ENCODE measurements at places on chromosomes 12 and 14.

- no peak for DNase-seq
Measured at GRCh38 chr12:51636986-51637385, 46.0 kb downstream of the SCN8A start.

- DNase-seq = peak; percentile 60
Measured at GRCh38 chr12:100927826-100928225, 133.2 kb downstream of the ANO4 start.

DNA sequence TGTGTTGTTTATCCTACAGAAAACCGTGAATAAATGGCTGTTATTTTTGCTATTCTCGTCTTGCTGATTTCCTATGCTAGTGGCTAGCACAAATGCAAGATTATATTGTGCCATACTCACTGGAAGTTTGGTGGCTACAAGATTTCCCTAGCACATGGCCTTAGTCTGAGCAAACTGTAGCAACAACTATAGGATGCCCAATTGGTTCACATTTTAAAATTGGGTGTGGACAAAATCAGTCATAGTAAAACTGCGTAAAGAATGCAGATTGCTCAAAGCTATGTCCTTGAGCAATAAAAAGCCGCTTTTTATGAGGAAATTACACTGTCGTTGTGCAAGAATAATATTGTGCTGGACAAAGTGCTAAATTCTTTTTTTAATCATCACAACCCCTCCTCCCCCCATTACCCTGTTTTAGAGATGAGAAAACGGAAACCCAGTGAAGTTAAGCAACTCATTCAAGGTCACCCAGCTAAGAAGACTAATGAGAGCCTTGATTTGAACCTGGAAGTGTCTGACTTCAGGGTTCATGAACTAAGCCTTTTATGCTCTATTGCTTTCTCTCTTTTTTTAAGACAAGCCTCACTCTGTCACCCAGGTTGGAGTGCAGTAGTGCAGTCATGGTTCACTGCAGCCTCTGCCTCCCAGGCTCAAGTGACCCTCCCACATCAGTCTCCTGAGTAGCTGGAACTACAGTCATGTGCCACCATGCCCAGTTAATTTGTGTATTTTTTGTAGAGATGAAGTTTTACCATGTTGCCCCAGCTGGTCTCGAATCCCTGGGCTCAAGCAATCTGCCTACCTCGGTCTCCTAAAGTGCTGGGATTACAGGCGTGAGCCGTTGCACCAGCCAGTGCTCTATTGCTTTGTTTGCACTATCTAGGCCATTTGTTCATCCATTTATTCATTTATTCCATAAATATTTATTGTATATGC, 73.6 kb downstream of the SRGAP1 start:
- peak; percentile 76 for DNase-seq

GRCh38 chr14:72928872-72929271, 2.6 kb downstream of the DCAF4 start:
- no peak for DNase-seq

- DNase-seq = no peak
Measured at GRCh38 chr12:23534196-23534595, 415.3 kb downstream of the SOX5 start.

- DNase-seq = peak; percentile 69
Measured at GRCh38 chr12:89181271-89181920, 170.9 kb downstream of the DUSP6 start.

DNA sequence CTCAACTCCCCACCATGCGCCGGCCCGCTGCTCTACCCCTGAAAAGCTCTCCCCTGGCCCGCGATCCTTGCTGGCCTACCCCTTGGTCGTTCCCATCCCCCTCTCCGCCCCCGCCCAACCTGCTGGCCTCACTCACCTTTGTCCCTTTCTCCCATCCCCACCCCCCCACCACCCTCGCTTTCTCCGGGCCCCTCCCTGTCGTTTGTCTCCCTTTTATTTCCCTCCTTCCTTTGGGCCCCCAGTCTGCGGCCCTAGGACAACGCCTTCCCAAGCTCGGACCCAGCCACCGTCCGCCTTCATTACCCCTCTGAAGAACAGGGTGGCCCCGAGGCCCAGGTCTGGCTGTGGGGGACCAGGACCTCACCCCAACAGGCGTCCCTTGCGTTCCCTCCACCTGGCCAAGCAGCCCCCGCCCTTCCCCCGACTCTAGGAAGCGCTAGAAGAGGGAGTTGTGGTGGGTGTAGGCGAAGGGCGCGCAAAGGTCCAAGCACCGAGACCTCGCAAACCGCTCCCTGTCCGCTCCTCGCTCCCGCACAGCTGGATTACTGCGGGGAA, 6.9 kb upstream of the SLC7A7 start:
- no peak for DNase-seq

- DNase-seq = no peak
Measured at GRCh38 chr12:32587581-32588495, 91.3 kb upstream of the DNM1L start.

DNA sequence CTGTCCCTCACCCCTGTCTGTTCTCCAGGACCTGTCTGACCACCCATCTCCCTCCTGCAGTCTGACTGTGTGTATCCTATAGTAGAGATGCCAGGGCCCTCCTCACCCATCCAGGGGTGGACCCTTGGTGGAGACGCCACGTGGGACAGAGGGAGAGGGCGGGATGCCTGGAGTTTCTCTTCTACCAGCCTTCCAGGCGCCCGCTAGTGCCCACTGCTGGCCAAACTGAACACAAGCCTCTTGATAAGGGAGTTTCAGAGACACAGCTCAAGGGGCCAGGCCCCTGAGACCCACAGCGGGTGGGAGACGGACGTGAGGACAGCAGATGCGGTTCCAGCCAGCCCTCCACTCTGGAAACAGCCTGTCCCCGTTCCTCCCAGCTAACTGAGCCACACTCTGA, 147.3 kb downstream of the RBM19 start:
- no peak for DNase-seq

DNA sequence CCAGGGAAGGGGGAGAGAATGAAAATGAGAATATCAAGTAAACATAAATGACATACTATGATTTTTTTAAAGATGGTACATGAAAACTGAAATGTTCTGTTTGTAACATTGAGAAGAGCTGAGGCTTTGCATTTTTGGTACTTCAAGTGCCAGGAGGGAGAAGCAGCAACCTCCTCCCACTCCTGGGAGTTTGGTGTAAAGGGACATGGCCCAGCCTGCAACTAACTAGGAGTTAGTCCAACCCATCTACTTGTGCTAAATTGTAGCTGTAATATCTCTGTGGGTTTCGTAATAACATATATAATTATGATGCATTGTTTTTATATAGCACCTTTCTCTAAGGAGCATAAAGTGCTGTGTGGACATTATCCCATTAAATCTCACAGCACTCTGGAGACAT, 517.5 kb downstream of the NELL2 start:
- DNase-seq = no peak

DNA sequence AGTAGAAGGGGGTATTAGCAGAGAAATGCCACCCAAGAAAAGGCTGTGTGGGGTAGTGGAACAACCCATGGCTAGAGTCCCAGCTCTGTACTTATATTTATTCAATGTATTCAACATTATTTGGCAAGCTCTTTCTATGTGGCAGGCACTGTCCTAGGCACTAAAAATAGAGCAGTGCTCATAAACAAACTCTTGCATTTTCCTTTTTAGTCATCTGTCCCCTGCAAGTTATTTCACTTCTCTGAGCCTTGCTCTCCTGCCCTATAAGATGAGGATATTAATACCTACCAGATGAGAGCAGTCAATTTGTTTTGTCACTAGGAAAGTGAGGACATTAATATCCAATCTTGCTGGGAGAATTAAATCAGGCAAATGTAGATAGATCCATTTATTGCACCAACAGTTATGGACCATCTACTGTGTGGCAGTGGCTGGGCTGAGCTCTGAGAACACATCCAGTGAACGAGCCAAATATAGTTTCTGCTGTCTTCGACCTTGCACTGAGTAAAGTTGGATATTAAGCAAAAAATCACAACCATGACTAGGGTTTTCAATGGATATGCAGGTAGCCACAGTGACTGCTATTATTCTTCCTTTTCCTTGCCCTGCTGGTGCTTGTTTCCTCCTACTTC, 314.3 kb upstream of the TBX3 start:
- DNase-seq = no peak

- no peak for DNase-seq
Measured at GRCh38 chr12:31896514-31897039, 62.6 kb upstream of the RESF1 start.

DNA sequence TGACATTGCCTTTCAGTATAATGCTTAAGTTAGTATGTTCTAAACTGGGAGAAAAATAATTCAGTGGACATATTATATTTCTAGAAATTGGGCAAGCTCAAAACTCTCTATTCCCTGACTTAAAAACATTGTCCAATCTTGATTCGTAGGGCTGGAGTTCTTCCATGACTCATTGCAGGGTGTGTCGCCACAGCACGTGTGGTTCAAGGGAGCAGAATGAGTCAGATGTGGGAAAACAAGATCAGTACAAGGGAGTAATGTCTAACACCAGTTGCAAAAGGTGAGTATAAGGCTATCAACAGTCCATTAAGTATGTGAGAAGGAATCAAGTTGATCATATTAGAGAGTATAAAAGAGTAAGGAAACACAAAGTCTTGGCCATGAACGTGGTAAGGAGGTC, 887.0 kb downstream of the TMTC2 start:
- DNase-seq = peak; percentile 42

DNA sequence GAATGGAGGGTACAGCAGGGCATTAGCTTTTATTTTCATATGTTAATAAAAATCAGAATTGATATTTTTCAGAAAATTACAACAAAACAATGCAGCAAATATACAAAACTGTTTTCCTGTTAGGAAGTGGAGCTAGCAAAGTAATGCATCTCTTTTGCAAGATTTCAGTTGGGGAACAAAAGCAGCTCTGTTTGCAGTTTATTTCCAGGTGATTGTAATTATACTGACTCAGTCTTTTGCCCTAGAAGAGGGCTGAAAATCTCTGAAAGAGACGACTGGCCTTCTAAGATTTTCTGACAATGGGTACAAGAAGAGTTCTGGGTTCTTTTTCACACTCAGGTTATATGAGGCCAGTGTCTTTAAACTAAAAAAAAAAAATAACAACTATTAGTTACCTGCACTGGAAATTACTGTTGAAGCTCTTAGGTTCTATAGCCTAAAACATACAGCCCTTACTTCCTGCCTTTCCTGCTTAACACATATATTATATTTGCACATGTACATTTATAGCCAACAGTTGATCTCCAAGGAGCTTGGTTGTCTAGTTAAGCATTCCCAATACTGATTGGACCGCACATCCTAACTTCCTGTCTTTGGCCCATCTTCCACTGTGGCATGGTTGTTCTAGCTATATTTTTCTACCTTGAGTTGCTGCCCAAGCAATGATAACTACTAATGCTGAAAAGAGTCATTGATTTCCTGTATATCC, 199.1 kb upstream of the KRR1 start:
- no peak for DNase-seq

DNA sequence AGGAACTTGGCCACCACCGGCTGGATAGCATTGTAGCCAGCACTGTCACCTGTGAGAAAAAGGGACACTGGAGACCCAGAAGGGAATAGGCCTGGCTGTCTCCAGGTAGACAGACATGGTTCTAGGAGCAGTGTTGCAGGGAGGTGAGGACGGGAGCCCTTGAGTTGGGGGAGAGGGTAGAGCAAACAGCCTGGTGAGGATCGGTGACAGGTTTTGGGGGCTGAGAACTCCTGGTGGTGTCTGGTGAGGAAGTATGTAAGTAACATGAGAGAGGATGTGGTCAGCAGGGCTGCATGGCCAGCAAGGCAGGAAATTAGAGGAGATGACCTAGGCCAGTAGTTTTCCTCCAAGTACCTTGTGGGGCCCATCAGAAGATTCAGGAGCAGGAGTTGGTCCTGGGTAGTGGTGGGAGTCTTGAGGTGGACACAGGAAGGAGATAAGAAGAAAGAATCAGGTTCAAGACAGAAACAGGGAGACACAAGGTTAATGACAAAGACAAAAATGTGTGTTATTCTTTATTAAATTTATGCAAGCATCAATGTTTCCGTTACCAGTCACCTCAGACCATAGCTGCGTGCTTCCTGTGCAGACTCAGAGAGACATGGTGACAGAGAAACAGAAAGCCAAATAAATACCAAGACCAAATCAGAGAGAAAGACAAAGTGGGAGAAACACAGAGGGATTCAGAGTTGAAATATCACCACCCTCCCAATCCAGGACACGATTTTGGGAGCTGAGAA, at the start of gene ARHGAP9:
ARHGAP9 (minus strand) TSS at position 491 of the 740 bp plus-strand sequence; CDS start at position 31, 460 bp downstream.
- no peak for DNase-seq

- DNase-seq = no peak
Measured at GRCh38 chr12:83153177-83153576, 466.5 kb downstream of the TMTC2 start.

DNA sequence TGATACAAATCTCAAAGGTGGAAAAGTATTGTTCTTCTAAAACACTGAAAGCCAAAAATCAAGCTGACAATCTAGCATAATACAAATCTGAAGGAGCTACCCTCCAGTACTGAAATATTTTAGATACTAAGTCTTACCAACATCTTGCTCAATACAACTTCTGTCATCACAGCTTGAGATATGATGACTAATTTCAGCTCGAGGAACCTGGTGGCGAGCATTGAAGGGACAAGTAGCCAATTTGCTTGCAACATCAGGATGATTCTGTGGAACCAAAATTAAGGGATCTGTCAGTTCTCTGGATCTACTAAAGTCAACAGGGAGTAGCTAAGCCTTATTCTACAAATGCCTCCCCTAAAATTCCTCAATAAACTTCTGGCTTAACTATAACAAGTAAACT, 10.4 kb downstream of the GTSF1 start:
- DNase-seq = peak; percentile 77

GRCh38 chr12:56932146-56932545, 2.1 kb downstream of the SDR9C7 start:
- no peak for DNase-seq

DNA sequence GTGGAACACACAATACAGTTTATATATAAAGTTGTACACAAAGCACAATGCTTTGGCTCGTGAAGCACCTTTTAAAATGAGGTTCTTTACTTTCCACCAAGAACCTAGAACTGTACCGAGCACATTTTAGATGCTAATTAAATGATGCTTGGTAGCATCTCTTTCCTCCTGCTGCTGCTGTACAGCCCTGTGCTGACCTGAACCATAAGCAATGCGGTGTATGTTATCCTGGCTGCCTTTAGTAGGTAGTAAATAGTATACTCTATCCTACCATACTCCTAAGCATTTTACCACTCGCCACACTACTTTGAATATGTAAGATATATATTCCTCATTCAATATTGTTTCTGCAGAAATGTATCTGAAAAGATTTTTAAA, 2.9 kb upstream of the RNASE8 start:
- no peak for DNase-seq

- no peak for DNase-seq
Measured at GRCh38 chr12:131592972-131593371, 117.9 kb upstream of the SFSWAP start.

GRCh38 chr12:6341417-6342139, at the start of gene TNFRSF1A:
TNFRSF1A (minus strand) TSS chr12:6342076; CDS start chr12:6341814, 262 bp downstream.
- peak; percentile 82 for DNase-seq

DNA sequence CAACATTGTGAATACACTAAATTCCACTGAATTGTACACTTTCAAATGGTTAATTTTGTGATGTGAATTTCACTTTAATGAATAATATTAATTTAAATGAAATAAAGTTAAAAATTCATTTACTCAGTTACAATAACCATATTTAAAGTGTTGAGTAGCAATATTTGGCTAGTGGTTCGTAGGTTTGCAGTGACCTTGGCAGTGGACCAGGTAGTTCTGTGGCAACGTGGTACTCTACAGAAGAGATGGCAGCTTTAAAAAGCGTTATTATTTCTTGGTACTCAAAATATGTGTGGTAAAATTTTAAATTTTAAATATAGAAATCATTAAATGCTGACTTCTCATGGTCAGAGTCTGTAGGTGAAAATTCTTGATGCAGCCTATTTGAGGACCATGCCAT, 51.6 kb downstream of the AEBP2 start:
- DNase-seq = no peak
